Fibroblast of skin of right biceps (primary cell): ENCODE measurements at places on chromosomes 2 and 18.

DNA sequence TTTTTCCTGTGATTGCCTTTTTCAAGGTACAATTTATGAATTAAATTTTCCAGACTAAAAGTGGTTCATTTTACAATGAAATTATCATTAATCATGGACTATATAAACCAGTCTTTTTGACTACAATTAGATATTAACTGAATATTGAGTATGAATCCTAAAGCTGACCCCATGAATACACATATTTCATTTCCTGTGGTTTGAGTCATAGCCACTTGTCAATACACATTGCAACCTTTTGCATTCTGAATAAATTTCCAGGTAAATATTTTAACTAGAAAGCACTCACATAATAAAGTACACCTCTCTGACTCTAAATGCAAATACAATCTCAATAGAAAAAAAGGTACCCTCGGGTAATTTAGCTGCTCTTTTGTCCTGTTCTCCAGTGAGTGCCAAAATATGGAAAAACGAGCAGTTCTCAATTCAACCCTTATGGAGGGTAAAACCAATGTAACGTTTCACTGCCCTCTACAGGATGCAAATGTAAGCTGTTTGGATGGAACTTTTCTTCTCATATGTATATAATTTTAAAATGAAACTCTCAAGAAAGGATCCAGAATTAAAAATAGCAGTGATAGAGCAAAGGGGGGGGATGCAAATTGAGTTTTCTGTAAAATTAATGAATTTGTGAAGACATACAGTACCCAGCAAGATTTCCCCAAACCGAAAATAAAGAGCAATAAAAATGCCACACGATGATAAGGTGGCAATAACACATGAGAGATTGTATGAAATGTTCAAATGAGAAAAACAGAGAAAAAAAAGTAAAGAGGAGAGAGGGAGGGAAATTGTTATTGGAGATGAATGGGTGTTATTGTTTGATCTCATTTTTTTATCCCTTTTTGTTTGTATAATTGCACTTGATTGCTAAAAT, 1795.7 kb upstream of the PIK3C3 start:
- DNase-seq, result peak; percentile 39

- DNase-seq, result no peak
Observed at GRCh38 chr2:199742884-199743283, 108.1 kb downstream of the FTCDNL1 start.

GRCh38 chr2:42250925-42251324, 81.8 kb downstream of the EML4 start:
- DNase-seq, result no peak

- DNase-seq, result peak; percentile 89
Observed at GRCh38 chr2:150075831-150076230, 411.6 kb downstream of the RND3 start.

- no peak for DNase-seq
Observed at GRCh38 chr2:200308546-200309295, 2.2 kb downstream of the SPATS2L start.
